GM12864 (cell line): ENCODE measurements at places on chromosomes 2 and 18.

- DNase-seq, result no peak
These were observed 281.8 kb downstream of the CLIP4 start for GRCh38 chr2:29397039-29397438.

DNA sequence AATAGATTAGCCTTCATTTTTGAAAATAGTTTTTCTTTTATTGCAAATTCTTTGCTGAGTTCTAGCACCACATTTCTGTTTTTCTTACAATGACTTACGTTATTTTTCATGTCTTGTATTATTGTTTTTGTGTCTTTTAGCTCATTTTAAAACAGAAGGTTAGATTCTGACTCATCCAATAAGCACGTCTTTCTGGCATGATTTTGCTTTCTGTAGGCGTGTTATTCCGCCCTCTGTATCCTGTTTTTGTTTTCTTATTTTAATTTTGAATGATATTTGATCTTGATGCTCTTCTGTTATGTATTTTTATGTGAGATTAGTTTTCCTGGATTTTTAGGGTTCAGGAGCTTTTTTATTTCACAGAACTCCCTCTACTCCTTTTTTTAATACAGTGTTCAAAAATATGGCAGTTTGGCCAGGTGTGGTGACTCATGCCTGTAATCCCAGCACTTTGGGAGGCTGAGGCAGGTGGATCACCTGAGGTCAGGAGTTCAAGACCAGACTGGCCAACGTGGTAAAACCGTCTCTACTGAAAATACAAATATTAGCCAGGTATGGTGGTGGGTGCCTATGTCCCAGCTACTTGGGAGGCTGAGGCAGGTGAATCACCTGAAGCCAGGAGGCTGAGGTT lies 145.0 kb downstream of the CLIP4 start:
- DNase-seq, result no peak

- DNase-seq, result no peak
These were observed 3.6 kb upstream of the CWC22 start for GRCh38 chr2:180010701-180011100.

DNA sequence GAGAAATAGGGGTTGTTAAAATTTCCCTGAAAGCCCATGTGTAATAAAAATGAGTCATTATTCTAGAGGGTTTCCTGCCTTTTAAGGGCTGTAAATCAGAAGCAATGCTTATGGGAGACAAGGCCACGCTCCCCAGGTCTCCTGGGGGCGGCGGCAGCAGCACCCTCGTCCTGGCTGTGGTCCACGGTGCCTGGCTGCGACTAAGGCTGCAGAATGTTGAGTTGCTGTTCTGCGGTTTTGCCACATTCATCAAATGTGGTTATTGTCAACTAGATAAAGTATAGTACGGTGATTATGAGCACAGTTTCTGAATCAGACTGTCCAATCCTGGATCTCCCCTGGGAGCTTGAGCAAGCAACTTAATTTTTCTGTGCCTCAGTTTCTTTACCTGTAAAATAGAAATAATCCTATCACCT lies 11.9 kb upstream of the AGFG1 start:
- no peak for DNase-seq

DNA sequence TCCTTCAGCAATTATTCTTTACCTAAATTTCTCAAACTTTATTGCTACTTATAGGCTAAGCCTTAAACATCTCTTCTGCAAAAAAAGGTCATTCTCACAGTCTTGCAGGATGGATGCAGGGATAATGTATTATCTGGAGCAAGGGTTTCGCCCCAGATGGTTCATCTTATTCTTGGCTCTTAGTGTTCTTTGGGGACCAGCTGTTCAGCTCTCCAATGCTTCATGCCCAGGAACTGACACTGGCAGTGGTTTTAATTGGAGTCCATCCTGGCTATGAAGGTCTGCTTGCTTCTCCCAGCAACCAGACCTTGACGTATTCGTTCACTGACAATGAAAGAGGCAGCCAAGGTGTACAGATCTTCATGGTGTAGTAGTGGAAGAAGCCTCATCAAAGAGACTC lies 331.9 kb downstream of the SLC8A1 start:
- DNase-seq, result no peak
